Fibroblast of lung (primary cell): ENCODE measurements at places on chromosomes 7 and 10.

DNA sequence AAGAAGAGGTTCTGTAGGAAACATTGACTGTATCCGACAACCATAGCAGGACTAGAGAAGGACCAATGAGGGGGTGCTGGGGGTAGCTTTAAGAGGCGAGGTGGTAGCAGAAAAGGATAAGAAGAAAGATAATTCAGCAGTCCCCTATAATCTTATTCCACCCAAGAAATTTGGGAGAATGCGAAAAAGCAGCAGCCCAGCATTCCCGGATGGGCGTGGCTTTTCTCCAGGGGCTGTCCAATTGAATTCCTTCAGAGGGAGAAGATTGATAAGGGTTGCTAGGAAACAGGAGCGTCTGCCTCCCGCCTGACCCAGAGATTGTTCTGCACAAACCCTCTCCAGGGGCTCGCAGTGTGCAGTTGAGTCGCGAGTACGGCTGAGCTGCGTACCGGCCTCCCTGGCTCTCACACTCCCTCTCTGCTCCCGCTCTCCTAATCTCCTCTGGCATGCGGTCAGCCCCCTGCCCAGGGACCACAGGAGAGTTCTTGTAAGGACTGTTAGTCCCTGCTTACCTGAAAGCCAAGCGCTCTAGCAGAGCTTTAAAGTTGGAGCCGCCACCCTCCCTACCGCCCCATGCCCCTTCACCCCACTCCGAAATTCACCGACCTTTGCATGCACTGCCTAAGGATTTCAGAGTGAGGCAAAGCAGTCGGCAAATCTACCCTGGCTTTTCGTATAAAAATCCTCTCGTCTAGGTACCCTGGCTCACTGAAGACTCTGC lies at the start of gene GRM3:
Gene GRM3, plus strand, starts transcription at position 349 of the 721 bp plus-strand sequence. CDS start 121,237 bp downstream, outside the sequence.
- DNase-seq: no peak

- DNase-seq: no peak
These were observed 28.6 kb downstream of the VIM start for GRCh38 chr10:17256627-17257026.

- no peak for DNase-seq
These were observed 32.8 kb upstream of the TNRC18 start for GRCh38 chr7:5456409-5456808.

GRCh38 chr7:46294381-46294780 lies 373.3 kb upstream of the IGFBP3 start:
- DNase-seq: no peak

DNA sequence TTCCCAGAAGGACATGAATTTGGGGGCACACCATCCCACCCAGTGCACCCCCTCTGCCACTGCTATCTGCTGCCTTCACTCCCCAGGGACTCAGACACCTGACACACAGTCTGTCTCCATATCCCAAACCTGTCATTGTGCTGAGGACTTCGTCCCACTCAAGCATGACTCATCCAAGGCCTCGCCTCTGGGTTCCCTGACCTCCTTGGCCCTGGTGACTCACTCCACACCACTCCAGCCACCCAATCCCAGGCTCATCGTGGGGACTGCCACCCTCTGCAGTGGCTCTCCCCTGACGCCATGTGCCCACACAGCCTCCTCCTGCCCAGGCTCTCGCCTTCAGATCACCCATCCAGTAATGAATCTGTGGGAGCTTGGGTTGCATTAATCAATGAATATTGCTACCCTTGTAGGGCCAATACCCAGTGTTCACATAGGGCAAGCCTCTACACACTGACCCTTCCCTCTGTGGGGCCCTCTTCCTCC lies 6.6 kb upstream of the INSIG1 start:
- DNase-seq: peak; percentile 70

GRCh38 chr7:8291397-8292141 lies 29.6 kb upstream of the ICA1 start:
- no peak for DNase-seq

- no peak for DNase-seq
These were observed 1024.8 kb upstream of the AUTS2 start for GRCh38 chr7:68573271-68574005.

GRCh38 chr7:128791121-128791971 lies at the start of gene CCDC136:
CCDC136 (plus strand) TSS chr7:128791968; CDS start chr7:128792412, 444 bp downstream.
- DNase-seq: peak; percentile 48

DNA sequence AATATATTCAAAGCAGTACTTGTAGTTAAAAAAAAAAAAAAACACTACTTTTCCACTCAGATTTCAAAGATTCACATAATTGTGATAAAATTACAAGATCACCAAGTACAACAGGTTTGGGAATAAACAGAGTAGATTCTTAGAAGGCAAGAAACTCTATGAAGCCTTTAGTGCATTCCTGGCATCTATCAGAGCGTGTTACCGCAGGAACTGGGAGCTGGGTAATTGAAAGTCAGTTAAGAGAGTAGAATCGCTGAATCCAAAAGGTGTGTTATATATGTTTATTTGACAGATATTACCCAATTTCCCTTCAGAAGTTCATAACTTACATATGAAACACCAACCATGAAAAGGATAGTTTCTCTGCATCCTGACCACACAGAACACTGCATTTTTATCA lies 159.2 kb upstream of the PLXNA4 start:
- no peak for DNase-seq

GRCh38 chr7:107854989-107855388 lies 36.0 kb upstream of the DLD start:
- DNase-seq: peak; percentile 19

GRCh38 chr7:55349121-55349520 lies 16.0 kb upstream of the LANCL2 start:
- DNase-seq: no peak

GRCh38 chr7:84669177-84669732 lies 474.7 kb upstream of the SEMA3A start:
- DNase-seq: no peak

GRCh38 chr10:43960981-43961380 lies 312.3 kb upstream of the ZNF32 start:
- no peak for DNase-seq

- peak; percentile 19 for DNase-seq
These were observed 87.5 kb downstream of the PLXNA4 start for GRCh38 chr7:132488634-132489302.

DNA sequence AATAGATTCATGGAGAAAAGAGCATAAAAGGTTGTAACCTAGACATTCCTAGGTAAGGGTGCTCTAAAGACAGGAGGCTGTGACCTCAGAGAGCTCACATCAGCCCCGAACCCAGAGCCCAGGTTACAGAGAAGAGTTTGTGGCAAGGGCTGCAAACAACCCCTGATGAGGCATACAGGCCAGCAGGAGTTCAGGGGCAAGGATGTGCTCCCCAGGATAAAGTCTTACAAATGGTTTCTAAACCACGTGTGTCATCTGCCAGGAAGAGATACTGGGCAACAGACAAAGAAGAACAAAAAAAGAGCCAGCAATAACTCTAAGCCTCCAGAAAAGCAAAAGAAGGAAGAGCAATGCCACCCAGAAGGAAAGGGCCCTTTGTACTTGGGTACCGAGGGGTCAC lies 27.7 kb downstream of the NCAPG2 start:
- DNase-seq: no peak

- DNase-seq: no peak
These were observed 106.6 kb downstream of the PRKCQ start for GRCh38 chr10:6473430-6473829.

DNA sequence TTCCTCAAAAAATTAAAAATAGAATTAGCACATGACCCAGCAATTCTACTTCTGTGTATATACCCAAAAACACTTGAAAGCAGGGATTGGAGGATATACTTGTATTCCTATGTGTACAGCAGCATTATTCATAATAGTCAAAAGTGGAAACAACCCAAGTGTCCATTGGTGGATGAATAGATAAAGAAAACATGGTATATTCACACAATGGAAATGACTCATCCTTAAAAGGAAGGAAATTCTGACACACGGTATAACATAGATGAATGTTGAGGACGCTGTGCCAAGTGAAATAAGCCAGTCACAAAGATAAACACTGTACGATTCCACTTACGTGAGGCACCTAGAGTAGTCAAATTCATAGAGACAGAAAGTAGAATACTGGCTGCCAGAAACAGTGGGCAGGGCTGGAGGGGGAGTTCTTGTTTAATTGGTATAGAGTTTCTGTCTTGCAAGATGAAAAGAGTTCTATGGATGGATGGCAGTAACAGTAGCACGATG lies 26.6 kb upstream of the KAT6B start:
- peak; percentile 93 for DNase-seq

DNA sequence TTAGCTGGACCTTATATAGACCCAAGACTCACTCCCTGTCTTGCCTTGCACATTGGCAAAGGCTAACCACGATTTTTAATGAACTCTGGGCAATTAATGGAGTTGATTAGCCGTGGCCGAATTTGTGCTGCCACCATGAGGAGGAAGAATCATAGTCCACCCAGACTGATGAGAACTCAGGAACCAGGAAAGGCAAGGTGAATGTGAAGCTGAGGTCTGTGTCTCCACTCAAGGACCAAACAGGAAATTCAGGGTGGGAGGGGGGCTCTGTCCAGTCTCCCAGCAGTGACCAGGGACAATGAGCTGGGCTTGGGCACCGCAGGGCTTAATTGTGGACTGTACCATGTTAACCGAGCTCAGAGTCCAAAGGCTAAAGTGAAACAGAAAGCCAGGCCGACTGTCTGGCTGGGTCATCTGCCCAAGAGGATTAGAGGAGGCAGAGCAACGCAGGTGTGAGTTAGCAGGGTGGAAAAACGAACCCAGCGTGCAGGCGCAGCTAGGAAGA lies 127.0 kb upstream of the JCAD start:
- peak; percentile 19 for DNase-seq

GRCh38 chr10:16440396-16441133 lies 3.8 kb downstream of the PTER start:
- DNase-seq: peak; percentile 52

DNA sequence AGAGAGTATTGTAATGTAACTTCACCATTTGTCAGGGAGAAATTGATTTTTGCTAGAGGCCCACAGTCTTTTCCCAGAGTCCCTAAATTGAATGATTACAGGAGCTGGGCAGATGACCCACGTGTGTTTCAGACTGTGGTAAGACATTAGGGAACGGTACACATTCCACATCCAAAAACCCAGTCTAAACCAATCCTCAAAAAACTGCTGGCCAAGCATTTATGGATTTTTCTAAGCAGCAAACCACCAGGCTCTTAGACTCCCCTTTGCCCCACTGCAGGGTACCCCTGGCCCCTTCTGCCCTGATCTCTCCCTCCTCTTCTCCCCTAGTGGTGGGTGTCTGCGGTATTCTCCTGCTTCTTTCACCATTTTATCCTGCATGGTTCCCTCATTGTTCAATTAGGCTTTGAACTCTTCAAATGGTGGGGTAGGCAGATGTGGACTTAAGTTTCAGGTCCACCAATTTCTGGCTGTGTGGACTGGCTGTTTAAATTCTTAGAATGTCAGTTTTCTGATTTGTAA lies 135.5 kb upstream of the SORCS3 start:
- no peak for DNase-seq

DNA sequence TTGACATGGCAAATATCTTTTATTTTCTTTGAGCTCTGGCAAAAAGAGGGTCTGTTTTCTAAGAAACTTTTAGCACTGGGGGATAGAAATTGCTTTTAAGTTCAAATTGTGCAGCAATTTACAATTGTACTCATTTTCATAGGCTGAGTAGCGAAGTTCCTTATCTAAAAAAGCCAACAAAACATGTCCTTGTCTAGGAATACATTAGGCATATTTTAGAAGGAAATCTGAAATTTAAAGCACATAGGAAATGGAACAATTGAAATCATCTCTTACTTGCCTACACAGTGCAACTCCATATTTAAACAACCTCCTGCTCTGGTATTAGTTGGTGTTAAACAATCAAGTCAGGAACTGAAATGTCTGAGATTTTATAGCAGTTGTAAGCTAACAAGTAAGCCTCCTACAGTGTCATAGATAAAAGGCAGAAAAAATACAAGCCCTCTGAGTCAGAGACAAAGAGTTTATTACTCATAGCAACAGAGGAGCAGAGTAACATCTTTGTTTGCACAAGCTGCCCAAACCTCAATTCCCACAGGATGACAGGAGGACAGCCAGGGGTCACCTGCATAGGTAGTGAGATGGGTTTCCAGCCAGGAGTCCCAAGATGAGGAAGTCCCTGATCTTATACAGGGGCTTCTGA lies 280.2 kb upstream of the HGF start:
- DNase-seq: peak; percentile 72

DNA sequence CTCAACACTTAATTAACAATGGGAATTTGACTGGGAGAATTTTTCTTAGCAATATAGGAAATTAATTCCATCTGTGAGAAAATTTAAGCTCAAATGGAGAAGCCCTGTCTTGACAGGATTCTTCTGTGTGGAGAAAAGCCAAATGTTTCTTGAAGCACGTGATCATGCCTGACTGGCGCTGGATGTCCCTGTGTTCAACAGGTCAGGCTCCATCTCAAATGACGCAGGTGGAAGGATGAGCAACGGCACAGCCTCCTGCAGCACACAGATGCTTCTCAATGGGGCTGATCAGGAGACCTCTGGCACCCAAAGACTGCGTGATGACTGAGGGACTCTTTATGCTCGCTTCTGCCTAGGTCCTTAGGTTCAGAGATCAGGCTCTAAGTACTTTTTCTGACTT lies 143.8 kb downstream of the RSU1 start:
- DNase-seq: no peak

GRCh38 chr7:7812112-7812511 lies 93.7 kb upstream of the RPA3 start:
- no peak for DNase-seq

- no peak for DNase-seq
These were observed 11.4 kb upstream of the ARHGAP12 start for GRCh38 chr10:31939797-31940708.
